Stimulated activated naive CD4-positive, alpha-beta T cell (primary cell): ENCODE measurements at places on chromosomes 12 and 14.
A peak's percentile ranks its signal among the peaks of the same experiment; 100 is the strongest.

GRCh38 chr12:131947482-131948027 is 2.2 kb upstream of the EP400 start:
- peak; percentile 3 for DNase-seq

GRCh38 chr14:52609445-52610044 is 56.9 kb downstream of the GPR137C start:
- no peak for DNase-seq

- no peak for DNase-seq
Observed at GRCh38 chr14:103735815-103736545, 20.4 kb downstream of the ZFYVE21 start.

- DNase-seq, result no peak
Observed at GRCh38 chr14:44829021-44829420, 132.7 kb downstream of the KLHL28 start.
